Heart left ventricle (tissue), 16 donors: ENCODE measurements at places on chromosomes 12 and 14. TPM values are rescaled to one million over a fixed set of nuclear protein-coding genes. Genes with fewer than 3 reads are reported as not detected.

The VCPKMT gene
- 2.2 TPM for total RNA-seq

The NKX2-1 gene
- total RNA-seq: not detected

DNA sequence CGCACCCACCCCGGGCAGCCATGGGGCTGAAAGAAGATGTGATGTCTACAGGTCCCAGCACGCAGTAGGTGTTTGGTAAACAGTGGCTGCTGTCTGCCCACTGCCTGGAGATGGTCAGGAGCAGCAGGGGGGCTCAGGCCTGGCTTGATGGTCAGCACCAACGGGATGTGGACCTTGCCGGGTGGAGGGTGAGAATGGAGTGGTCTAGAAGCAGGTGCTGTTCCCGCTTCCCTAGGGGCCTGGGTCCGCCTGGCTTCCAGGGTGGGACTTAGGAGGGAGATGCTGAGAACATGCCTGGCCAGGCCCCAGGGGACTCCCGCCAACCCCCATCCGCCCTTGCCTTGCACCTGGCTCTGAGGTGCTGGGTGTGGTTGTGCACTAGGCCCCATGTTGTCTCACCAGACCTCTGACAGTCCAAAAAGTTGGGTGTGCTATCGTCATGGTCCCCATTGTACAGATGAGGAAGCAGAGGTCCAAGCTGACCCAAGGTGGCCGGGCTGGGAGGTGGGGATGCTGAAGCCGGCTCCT lies 12.9 kb downstream of the FAM222A start:
- no peaks in the 10 kb centered on the region for H3K36me3 ChIP-seq
- H3K27ac ChIP-seq: no peak overlapping the region
- H3K4me1 ChIP-seq: peaks cover 17% of the 10 kb centered on the region
- no peaks in the 10 kb centered on the region for H3K27me3 ChIP-seq

- no peak for DNase-seq
- H3K4me1 ChIP-seq: no peaks in the 10 kb centered on the region
- no peaks in the 10 kb centered on the region for H3K36me3 ChIP-seq
Observed at GRCh38 chr12:75581515-75581914, 70.1 kb upstream of the KRR1 start.

DNA sequence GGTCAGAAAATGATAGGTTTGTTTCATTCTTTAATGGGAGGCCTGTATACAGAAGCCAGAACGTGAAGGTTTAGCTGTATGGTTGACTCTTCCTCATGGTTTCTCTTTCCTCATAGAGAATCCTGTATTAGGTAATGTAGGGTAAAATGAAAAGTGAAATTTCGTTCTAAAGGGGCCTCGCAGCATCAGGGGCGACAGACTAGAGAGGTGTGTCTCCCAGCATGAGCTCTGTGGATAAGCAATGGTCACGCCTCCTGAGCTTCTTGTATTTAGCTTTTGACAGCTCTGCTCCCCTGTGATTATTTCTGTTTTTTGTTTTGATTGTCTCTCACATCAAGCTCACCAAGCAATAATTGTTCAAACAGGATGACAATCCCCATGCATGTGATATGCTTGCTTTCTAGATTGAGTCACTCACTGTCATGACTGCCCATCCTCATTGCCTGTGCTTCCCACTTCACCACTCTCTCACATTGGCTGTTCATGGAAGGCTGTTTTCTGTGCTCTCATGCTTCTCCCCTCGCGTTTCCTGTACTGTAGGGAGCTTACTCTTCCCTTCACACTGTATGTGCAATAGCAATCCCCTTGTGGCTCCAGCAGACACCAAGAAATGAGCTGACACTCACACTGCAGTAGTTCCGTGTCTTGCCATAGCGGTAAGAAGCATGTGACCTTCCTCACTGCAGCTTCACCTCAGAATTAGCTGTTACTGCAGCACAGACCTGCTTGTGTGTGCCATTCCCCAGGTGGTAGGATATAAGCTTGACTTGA lies 44.0 kb downstream of the RAD52 start:
- peaks cover 28% of the 10 kb centered on the region for H3K4me1 ChIP-seq
- H3K36me3 ChIP-seq: peaks cover 100% of the 10 kb centered on the region
- no peak for DNase-seq
- H3K27me3 ChIP-seq: no peaks in the 10 kb centered on the region
- H3K4me3 ChIP-seq: no peak overlapping the region

DNA sequence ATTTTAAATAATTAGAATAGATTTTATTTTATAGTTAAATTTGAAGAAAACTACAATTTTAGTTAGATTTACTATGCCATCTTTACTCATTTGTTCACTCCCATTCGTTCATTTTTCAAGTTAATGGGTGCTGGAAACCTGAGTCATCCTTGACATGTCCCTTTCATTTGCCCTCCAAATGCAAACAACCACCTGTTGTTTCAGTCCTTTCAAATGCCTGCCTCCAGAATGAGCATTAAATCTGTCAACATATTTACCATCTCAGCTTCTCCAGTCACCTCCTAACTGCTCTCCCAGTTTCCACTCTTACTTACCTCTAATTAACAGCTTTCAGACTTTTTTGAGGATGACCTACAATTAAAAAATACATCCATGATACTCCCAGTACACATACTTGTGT lies 375.5 kb downstream of the RAD51B start:
- H3K4me3 ChIP-seq: no peak overlapping the region
- no peaks in the 10 kb centered on the region for H3K36me3 ChIP-seq
- no peaks in the 10 kb centered on the region for H3K4me1 ChIP-seq
- H3K27ac ChIP-seq: no peak overlapping the region
- no peaks in the 10 kb centered on the region for H3K27me3 ChIP-seq

DNA sequence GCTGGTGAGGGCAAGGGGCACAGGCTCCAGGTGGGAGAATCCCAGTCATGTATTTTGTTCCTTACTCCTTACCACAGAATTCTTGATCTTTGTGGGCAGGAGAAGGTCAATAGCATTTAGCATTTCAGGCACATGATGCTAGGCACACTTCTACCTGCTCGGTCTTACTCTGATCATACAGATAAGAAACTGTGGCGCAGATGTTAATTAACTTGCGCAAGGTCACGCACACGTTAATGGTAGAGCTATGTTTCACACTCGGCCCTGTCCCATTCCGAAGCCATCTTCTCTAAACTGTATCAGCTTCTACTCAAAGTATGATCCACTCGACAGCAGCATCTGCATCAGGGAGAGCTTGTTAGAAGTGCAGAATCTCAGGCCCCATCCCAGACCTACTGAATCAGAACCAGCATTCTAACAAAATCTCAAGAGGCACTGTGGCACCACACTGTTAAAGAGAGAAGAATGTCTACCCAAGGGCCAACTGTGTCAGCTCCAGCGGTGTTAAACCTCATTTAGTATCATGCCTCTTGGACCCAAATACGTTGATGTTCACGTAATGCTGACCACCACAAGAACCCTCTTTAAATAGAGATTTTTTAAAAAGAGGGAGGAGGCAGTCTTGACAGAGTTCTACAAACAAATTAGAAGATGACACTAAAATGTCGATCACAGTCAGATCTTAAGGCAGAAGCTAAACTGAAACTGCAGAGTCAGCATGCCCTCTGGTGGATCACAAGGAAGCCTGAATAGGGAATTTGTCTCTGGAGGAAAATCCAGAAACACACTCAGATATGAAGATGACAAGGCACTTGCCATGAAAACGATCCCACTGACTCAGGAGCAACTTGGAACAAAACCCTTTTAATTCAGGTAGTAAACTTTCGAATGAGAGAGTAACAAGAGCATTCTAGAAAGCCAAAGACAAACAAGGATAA lies 7.3 kb downstream of the STXBP6 start:
- H3K4me1 ChIP-seq: peaks cover 44% of the 10 kb centered on the region
- H3K36me3 ChIP-seq: no peaks in the 10 kb centered on the region
- H3K27me3 ChIP-seq: no peaks in the 10 kb centered on the region
- H3K4me3 ChIP-seq: no peak overlapping the region
- H3K27ac ChIP-seq: no peak overlapping the region

GRCh38 chr14:71460091-71460490 lies 472.1 kb upstream of the RGS6 start:
- H3K36me3 ChIP-seq: no peaks in the 10 kb centered on the region
- no peaks in the 10 kb centered on the region for H3K4me1 ChIP-seq
- H3K27me3 ChIP-seq: no peaks in the 10 kb centered on the region
- no peak overlapping the region for H3K4me3 ChIP-seq

DNA sequence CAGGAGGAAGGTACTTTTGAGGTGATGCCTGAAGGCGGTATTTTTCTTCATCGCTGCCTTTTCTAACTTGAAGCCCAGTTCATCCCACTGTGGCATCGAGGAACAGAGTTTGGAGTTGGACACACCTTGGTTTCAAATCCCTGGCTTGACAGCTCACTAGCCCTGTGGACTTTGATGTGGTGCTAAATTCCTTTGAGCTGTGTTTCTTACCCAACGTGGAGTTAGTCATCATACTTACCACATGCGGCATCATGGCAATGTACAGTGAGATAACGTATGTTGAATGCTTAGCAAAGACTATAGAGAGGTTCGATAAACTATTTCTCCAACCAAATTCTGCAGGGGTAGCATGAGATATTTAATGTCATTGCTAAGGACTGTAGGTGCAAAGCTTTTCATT lies 3.4 kb downstream of the PLEKHG3 start:
- H3K4me1 ChIP-seq: no peaks in the 10 kb centered on the region
- DNase-seq: no peak
- H3K4me3 ChIP-seq: peak overlapping the region; percentile 80
- no peaks in the 10 kb centered on the region for H3K36me3 ChIP-seq

DNA sequence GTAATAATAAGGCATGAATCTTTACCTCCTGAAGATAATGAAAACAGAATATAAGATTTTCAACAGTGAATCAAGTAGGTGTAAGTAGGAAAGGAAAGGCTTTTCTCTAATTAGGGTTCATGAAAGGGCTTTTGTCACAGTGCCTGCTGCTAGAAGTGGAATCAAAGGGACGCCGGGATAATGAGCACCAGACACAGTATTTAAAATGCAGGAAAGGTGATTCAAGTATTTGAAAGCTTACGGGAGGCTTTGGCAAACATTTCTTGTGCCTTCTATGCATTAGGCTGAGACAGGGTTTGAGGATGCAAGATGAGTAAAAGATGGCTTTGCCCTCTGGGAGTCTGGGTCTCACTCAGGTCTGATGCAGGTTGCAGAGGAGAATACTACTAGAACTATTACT lies 70.5 kb upstream of the ANO4 start:
- DNase-seq: no peak
- no peaks in the 10 kb centered on the region for H3K4me1 ChIP-seq
- peaks cover 33% of the 10 kb centered on the region for H3K27me3 ChIP-seq
- no peak overlapping the region for H3K4me3 ChIP-seq
- H3K36me3 ChIP-seq: no peaks in the 10 kb centered on the region

- peak; percentile 71 for DNase-seq
- H3K27ac ChIP-seq: no peak overlapping the region
- no peaks in the 10 kb centered on the region for H3K4me1 ChIP-seq
- H3K27me3 ChIP-seq: no peaks in the 10 kb centered on the region
- H3K36me3 ChIP-seq: peaks cover 40% of the 10 kb centered on the region
Observed at GRCh38 chr14:89973234-89973823, 17.6 kb downstream of the TDP1 start.

The KRT79 gene
- not detected for total RNA-seq

The TAS2R14 gene
- total RNA-seq: 0.70 TPM

DNA sequence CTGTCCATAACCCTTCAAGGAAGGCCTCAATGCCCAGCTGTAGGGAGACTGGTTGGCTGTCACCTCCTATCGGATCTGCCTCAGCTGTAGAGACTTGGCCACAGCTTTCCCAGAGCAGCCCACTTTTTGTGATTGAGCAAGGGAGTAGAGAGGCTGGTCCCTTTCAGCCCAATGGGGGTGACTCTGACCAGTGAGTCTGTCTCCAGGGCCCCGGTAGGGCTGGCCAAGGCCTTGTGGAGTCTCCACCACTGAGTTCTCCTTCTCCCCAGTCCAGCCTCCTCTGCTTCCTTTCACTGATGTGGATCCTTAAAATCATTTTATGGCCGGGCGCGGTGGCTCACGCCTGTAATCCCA lies 14.5 kb upstream of the HPD start:
- no peak overlapping the region for H3K4me3 ChIP-seq
- no peaks in the 10 kb centered on the region for H3K4me1 ChIP-seq
- no peaks in the 10 kb centered on the region for H3K36me3 ChIP-seq

DNA sequence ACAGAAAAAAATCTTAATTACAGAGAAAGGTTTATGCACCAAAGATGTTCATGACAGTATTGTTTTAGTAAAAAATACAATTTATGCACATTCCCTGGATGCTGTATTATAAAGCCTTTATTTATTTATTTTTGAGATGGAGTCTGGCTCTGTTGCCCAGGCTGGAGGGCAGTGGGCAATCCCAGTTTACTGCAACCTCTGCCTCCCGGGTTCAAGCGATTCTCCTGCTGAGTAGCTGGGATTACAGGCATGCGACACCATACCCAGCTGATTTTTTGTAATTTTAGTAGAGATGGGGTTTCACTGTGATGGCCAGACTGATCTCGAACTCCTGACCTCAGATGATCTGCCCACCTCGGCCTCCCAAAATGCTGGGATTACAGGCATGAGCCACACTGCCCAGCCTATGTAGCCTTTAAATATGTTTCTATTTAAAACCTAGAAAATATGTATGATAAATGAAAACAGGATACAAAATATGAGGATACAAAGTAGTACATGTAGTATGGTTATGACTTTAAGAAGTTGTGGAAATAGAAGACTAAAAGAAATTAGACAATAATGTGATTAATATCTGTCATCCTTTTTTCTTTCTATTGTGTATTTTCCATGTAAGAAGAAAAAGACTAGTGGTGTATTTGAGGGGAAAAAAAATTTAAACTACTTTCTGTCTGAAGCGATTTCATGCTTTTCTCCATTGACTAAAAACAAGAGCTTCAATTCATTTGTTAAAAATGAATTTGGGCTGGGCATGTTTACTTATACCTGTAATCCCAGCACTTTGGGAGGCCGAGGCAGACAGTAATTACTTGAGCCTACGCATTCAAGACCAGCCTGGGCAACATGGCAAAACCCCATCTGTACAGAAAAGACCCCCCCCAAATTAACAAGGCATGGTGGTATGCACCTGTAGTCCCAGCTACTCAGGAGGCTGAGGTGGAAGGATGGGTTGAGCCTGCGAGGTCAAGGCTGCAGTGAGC lies 13.1 kb downstream of the ATF1 start:
- no peak overlapping the region for H3K27ac ChIP-seq
- H3K4me1 ChIP-seq: peaks cover 6% of the 10 kb centered on the region
- H3K4me3 ChIP-seq: no peak overlapping the region
- H3K27me3 ChIP-seq: no peaks in the 10 kb centered on the region
- no peak for DNase-seq
- H3K36me3 ChIP-seq: no peaks in the 10 kb centered on the region

DNA sequence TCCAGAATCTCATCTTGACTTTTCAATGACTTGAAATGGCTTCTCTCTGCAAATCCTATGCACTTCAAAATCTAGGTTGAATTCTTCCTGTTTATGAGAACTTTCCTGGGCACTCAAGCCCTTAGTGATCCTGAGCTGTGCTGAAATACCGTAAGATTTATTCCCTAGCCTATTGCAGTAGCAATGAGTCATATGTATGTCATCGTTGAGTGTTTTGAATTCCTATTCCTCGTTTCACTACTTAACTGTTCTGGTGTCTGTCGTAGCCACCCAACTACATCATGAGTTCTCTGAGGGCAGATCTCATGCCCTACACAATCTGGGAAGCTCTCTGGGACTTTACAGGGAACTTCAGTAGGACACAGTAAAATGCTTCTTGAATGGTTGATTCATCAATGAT lies 190.8 kb upstream of the TMEM132C start:
- no peaks in the 10 kb centered on the region for H3K4me1 ChIP-seq
- no peaks in the 10 kb centered on the region for H3K27me3 ChIP-seq
- no peaks in the 10 kb centered on the region for H3K36me3 ChIP-seq
- DNase-seq: no peak

GRCh38 chr14:70283156-70283555 lies 76.3 kb downstream of the COX16 start:
- H3K4me3 ChIP-seq: no peak overlapping the region
- H3K4me1 ChIP-seq: no peaks in the 10 kb centered on the region
- H3K27me3 ChIP-seq: peaks cover 27% of the 10 kb centered on the region
- no peaks in the 10 kb centered on the region for H3K36me3 ChIP-seq
- no peak overlapping the region for H3K27ac ChIP-seq
- no peak for DNase-seq

The FAM222A gene
- 24.5 TPM for total RNA-seq
